ENCODE measurements at places on chromosomes 13 and 19.

- no peak for DNase-seq
These were observed 5.7 kb upstream of the DIAPH3 start for GRCh38 chr13:60169239-60170031.

GRCh38 chr13:52067237-52067636 is 42.7 kb downstream of the UTP14C start:
- DNase-seq = no peak

DNA sequence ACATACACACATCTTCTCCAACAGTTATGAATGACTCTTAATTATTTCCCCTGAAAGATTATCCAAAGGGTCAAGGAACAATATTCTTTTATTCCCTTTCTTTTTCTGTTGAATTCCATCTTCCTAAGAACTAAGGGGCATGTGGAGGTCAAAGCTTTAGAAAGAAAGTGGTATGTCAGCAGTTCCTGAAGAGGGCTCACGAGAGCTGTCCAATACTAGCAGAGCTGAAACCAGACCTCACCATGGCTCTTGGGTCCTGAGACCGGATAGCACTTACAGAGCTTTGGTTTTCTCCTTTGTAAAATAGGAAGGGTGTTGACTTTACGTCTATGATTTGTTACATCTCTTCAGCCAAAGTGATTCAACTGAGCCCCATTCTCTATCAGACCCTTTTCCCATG is 109.8 kb upstream of the FREM2 start:
- DNase-seq = no peak

- peak; percentile 27 for DNase-seq
These were observed 6.8 kb upstream of the KBTBD6 start for GRCh38 chr13:41139296-41139966.

DNA sequence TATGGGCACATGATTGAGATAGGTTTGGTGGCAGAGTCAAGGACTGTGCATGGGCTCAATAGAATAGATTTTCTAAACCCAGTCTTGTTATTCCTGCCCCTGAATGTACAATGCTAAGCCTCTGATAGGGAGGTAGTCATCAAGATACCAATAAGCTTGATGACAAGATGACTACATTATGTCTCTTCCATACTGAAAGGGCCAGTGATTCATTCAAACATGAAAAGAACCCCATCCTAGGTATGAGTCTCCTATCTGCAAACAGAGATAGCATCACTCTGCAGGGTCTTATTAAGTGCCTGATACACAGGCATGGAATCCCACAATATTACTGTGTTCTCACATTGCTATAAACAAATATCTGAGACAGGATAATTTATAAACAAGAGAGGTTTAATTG is 40.3 kb upstream of the UFM1 start:
- peak; percentile 60 for DNase-seq

DNA sequence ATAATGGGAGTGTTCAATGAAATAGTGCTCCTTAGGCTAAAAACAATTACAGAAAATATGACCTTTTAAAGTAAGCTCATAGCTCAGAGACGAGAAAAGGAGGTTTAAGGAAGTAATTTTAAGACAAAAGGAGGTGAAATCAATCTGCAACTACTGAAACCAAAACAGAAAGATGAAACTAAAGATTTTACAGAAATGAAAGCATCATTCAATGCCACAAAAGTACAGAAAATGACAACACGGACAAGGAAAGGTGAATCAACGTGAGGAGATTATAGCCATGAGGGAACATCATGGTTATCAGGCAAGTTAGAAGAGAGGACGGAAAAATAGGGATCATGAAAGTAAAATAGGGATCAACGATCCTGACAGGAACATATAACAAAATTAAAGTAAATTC is 745.2 kb downstream of the PCDH17 start:
- DNase-seq = no peak

DNA sequence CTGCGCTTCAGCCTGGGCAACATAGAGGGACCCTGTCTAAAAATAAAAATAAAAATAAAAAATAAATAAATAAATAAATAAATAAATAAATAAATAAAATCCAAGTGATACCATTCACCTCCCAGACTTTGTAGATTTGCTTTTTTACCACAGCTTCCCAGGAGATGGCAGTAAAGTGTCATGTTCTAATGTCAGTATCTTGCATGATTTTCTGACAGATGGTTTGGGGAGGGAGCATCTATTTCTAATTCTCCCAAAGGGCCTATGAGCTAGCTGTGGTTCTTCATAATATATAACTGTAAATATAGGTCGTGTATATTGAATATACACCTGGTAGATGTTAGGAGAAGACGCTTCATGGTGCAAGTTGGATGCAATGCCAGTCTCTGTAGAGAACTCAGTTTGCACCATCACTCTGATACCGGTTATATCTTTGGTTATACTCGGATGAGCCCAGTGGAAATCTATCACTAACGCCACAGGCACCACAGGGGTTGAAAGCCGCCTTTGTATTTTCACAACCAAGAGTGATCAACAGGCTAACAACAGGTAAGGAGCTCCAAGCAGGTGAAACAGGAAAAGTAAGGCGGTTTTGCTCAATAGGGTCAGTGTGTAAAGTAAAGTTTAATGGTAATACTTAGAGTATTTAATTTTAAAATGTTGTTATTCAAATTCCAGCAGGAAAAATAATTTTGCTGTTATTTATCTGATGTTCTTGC is 13.9 kb downstream of the APLP1 start:
- DNase-seq = peak; percentile 73

- peak; percentile 90 for DNase-seq
These were observed at the start of gene TDRD3 for GRCh38 chr13:60396783-60397703. TSS of gene TDRD3 (plus strand) at chr13:60397220. CDS start at chr13:60397365, 145 bp downstream.

GRCh38 chr13:50468849-50469669 is 374.4 kb downstream of the DLEU7 start:
- DNase-seq = no peak

DNA sequence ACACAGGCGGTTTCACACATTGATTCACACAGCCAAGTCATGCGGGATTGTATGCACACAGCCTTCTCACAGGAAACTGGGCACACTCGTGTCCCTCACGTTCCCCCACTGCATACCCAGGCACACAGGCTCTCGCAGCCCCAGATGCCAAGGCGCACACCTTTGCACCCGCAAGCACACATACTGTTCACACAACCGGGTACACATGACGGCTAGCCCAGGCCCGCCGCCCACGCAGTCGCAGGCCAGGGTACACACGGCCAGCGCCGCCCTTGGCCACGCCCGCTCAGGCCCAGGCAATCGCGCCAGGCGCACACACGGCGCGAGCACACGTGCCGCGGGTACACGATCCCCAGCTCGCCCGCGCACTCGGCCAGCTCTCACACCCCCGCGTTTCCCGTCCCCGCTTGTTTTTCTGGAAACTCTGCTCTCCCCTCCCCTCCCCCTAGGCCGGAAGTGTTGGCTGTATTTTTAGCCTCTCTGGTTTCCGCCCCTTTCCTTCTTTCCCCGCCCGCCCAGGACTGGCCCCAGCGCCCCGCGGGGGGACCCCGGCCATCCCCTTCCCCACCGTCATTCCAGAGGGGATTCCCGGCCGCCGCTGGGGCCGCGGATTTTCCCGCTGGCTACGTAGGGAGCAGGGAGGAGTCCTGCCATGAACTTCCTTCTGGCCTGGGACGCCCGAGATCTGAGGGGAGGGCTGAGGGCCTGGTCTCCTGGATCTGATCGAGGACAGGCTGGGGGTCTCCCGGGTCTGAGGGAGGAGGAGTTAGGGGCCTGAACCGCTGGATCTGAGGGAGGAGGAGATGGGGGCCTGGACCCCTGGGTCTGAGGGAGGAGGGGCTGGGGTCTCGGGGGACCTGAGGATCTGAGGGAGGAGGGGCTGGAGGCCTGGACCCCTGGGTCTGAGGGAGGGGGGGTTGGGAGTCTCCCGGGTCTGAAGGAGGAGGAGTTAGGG is 4.0 kb upstream of the ZFP36 start:
- DNase-seq = peak; percentile 83

Data from kidney tubule cell (primary cell).